Suprapubic skin (tissue), 4 donors: ENCODE measurements at places on chromosomes 5 and 9. TPM values are rescaled to one million over a fixed set of nuclear protein-coding genes. Genes with fewer than 3 reads are reported as not detected.

Gene DAB2
- total RNA-seq, result 30.6 TPM

Gene SAPCD2
- 13.1 TPM for total RNA-seq

Gene SLC6A19
- 0.23 TPM for total RNA-seq

Gene MLANA
- 47.4 TPM for total RNA-seq

Gene PIP5KL1
- total RNA-seq, result 9.7 TPM

Gene GRIN1
- not detected for total RNA-seq

Gene C7
- 45.6 TPM for total RNA-seq
